Central memory CD4-positive, alpha-beta T cell (primary cell): ENCODE measurements at places on chromosomes 7 and 10.

DNA sequence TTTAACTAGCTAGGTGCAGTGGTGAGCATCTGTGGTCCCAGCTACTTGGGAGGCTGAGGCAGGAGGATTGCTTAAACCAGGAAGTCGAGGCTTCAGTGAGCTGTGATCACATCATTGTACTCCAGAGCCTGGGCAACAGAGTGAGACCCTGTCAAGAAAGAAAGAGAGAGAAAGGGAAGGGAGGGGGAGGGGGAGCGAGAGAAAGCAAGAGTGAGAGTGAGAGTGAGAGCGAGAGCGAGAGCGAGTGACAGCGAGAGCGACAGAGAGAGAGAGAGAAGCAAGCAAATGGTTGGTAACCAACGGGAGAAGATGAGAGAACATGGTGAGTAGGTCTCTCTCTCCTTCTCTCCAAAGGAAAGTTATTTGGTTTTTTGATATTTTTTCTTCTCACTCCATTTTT lies 69.8 kb upstream of the DGKI start:
- DNase-seq: no peak

- DNase-seq: no peak
Measured at GRCh38 chr7:151374139-151374538, 32.5 kb downstream of the NUB1 start.

GRCh38 chr10:110852947-110853346 lies 18.8 kb upstream of the PDCD4 start:
- no peak for DNase-seq

GRCh38 chr7:69880840-69881239 lies 282.6 kb downstream of the AUTS2 start:
- DNase-seq: no peak

DNA sequence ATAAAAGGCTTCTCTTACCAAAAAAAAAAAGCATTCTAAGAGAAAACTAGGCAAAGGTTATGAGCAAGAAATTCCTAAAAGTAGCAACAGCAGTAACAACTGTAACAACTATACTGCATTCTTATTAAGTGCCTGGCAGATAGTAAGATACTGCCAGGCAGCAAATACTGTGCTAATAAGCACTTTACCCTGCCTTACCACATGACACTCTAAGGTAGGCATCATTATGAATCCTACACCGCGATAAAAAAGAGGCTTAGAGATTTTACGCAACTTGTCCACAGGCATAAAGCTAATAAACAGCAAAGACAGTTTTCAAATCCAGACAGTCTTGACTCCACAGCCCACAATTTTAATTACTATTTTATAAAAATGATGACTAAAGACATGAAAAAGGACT lies 83.2 kb downstream of the USP6NL start:
- no peak for DNase-seq

DNA sequence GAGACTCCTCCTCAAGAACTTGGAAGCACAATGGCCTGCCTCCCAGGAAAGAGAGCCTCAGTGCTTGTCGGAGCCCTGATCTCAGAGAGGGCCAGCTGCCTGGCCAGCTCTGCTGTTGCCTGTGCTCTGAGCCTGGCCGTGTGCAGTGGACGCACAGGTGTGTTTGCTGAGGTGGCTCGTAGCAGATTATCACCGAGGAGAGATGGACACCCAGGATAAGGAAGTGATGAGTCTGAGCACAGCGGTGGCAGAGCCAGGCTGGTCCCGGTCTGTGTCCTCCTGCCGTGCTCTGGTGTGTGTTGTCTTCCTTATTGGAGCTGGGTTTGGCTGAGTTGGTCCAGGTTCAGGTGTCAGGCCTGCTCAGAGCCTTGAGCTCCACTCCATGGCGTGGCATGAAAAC lies 208.5 kb downstream of the EBF3 start:
- no peak for DNase-seq

DNA sequence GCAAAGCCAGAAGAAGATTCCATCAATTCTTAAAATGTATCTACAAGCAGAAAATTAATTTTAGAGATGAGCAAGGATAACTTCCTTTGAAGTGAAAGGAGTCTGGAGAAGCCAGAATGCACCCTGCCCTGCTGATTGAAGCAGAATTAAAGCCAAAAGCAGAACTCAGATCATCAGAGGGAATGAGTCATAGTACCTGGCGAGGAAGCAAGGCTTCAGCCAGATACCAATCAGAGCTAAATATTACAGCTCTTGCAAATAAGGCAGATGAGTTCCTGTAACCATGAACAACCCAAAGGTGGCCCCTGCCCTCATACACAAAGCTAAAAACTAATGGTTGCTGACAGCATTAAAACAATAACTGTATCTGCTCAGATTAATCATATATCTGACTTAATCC lies 10.4 kb downstream of the HTR7 start:
- DNase-seq: no peak

DNA sequence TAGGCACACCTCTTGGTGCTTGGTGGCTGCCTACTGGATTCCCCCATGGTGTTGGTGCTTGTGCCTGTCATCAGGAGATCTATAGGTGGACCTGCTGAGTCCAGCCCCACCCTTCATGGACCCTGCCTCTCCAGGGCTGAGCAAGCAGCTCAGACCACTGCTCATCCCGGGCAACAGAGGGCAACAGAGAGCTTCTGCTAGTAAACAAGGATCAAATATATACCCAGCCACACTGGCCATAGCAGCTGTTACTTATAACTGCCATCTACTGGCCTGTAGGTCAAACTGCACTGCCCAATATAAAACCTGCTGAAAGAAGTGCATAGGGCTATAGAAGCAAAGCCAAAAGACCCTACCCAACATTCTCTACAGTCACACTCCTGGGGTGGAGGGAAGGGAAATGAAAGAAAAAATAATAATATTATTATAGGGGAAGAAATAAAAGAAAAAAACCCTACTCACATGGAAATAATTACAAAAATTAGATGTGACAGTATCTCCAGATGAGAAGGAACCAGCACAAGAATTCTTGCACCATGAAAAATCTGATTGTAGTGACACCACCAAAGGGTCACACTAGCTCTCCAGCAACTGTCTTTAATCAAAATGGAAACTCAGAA lies 54.9 kb upstream of the ZNF800 start:
- DNase-seq: peak; percentile 62

DNA sequence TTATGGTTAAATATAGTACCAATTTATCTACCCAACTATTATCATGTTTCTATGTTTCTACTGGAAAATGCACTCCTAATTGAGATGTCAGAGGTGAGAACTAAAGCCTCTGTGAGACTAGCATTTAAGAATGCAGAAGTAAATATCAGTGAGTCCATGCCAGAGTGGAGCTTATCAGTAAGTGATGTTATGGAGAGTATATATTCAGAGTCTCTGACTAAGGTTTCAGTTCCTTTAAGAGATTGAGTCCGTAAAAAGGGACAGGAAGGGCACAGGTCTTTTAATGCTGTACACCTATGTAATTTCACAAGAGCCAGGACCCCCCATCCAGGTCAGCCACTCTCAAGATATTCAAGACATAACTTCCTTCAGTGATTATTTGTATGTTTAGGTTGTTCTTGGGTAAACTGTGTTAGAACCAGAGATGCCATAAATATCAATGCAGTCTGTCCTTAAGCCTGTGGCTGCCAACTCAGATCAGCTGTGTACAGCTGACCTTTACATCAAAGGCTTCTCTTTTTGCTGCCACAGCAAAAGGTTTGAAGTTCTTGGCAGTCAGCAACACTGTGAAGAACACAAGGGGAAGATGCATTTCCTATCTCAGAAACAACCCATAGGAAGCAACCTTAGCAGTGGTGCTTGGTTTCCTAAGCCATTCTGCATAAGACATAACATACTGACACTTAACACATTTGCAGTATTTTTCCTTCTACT lies 244.8 kb downstream of the BICC1 start:
- no peak for DNase-seq

DNA sequence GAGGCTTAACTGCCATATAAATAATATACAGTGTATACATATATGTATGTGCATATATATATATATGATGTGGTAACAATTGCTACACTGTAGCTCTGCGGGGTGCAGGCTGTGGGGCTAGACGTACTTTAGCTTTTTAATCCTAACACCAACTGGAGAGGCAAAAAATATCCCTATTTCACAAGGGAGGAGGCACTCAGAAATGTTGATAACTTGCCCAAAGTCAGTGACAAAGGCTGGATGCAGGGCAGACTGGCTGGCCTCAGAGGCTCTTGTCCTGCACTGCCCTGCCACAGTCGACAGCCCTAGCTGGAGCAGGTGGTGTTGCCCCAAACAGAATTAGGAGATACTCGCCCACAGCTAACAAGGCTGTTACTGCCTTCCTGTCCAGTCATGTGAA lies 1.5 kb upstream of the RELN start:
- DNase-seq: no peak

DNA sequence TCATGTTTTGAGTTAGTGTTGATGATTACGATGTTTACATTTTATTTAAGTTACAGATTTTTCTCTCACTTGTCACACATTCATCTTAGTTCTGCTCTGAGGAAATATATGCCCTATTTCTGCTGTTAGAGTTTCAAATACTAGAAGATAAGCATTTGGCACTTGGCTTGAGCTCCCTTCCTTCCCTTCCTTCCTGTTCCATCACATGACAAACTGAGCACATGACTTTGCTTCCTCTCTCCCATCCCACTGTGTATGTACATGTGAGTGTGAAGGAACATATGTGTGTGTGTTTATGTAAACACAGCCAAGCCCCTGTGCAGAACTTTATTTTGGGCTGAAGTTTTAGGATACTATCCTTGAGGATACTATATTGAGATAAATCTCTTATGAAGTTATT lies 795.9 kb upstream of the IGFBP3 start:
- no peak for DNase-seq

- no peak for DNase-seq
Measured at GRCh38 chr10:17644485-17644943, 563 bp downstream of the STAM start.

- no peak for DNase-seq
Measured at GRCh38 chr10:60848126-60848525, 69.8 kb downstream of the CDK1 start.

DNA sequence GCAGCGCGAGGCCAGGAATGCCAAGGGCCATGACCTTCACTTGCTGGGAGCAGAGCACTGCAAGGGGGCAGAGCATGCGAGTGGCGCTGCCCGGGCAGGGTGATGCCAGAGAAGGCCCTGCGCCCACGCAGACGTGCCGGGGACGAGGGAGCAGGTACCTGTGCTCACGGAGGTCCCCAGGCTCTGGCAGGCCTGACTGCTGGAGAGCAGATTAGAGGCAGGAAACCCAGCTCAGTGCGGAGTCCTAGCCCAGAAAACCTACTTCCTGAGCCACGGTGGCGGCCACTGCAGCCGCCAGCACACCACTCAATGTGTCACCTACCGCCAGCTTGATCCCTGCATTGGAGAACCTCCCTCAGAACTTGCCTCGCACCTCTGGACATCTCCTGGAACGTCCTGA lies 148.4 kb downstream of the MAD1L1 start:
- DNase-seq: no peak

DNA sequence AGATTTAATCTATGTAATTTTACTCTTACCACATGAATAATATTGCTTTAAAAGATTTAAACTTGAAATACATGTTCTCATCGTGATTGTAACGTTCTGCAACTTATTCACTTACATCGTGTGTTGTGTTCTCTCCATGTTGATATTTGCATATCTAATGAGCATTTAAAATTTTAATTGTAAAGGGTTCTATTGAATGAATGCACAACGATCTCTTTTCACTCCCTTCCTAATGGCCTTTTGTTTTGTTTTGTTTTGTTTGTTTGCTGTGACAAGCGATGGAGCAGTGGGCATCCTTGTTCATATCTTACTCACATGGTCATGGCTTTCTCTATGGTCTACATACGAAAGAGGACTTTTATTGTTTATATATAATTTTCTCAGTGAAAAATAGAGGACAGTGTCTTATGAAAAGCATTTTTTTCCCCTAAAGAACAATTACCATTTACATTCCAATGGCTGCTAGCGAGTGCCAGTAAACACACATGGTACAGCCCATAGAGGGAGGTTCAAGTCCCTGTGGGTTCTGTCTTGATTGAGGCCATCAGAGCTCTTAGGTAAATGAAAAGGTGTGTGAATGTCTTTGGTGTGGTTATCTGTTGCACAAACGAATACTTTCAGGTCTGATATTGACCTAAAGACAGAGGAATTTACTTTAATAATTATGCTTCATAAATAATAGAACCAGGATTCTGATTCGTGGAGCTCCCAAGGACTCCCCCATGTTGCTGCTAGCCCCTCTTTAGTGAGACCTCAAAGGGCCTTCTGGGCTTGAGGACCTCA lies 32.4 kb downstream of the BTBD16 start:
- no peak for DNase-seq

GRCh38 chr10:31318382-31318853 lies 598 bp upstream of the ZEB1 start:
- peak; percentile 75 for DNase-seq

DNA sequence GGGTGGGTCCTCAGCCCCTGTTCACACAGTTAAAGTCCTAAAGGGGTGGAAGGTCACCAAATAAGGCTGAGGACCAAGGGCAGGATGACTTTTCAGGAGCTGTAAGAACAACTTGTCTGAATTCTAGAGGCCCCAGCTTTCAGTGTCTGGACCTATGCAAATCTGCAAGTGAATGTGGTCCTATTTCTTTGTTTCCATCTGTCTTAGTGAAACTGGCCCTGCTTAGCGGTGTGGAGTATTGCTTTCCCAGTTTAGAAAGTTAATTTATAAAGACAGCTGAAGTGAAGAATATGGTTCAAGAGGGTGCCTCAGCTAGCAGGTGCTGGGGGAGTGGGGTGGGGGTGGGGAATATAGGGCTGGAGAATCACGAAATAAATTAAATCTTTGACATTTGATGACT lies 40.1 kb downstream of the HHEX start:
- no peak for DNase-seq

GRCh38 chr7:2923291-2923781 lies 79.2 kb upstream of the GNA12 start:
- DNase-seq: no peak

DNA sequence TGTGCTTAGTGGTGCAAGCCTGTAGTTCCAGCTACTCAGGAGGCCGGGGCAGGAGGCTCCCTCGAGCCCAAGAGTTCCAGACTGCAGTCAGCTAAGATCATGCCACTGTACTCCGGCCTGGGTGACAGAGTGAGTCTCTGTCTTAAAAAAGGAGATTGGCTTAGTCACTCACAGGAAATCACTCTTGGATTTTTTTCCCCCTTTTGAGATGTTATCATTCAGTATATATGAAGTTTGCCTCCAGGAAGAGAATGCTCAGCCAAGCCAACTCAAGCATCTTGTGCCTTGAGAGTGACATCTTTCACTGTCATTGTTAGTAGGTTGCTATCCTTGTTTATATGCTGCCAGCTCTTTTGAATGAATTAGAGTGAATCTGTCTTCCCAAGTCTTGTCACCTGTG lies 28.0 kb downstream of the NIPSNAP2 start:
- no peak for DNase-seq

GRCh38 chr10:6721480-6721879 lies 141.4 kb upstream of the PRKCQ start:
- DNase-seq: no peak

- no peak for DNase-seq
Measured at GRCh38 chr10:6659451-6659850, 79.4 kb upstream of the PRKCQ start.

DNA sequence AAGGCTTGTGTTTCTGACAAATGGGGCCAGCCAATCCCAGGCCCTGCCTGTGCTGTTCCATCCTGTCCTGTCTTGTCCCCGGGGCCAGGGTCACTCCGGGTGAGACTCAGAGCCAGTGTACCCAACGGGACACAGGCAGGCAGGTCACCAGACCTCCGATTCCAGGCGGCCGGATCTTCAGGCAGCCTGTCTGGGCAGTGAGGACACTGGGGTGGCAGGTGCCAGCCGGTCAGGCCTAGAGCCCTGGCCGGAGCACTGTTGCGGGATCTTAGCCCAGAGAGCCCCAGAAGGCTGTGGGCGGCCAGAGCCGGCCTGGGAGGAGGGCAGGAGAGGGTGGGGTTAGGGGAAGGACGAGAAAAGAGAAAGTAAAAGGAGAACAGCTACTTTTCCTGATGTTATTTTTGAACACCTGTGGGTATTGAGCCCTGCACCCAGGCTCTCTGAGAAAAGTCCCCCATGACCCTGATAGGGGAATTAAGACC lies 134.3 kb upstream of the TNRC18 start:
- no peak for DNase-seq
